ENCODE measurements at places on chromosomes 3 and 15.

GRCh38 chr3:37593796-37594195 lies 267.9 kb upstream of the CTDSPL start:
- no peak for DNase-seq

- no peak for DNase-seq
Measured at GRCh38 chr3:155869691-155870090, 759 bp upstream of the GMPS start.

DNA sequence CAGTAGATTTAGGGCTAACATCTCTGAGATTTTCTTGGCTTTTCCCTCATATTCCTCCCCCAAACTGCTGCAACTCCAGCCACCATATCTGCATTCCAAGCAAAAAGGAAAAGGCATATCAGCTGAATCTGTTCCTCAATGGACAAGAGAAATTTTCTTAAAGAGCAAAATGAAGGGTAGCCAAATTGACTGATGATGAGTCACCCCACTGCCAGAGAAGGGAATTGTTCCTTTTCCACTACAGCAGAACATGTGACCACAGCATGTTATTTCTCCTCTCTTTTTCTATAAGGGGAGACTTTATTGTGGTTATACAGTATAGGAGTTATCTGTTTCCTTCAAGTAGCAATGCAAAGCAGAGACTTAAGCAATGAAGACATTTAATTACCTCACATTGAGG lies 172.5 kb downstream of the MTHFS start:
- DNase-seq = no peak

GRCh38 chr15:94335616-94336015 lies 104.3 kb downstream of the MCTP2 start:
- no peak for DNase-seq

DNA sequence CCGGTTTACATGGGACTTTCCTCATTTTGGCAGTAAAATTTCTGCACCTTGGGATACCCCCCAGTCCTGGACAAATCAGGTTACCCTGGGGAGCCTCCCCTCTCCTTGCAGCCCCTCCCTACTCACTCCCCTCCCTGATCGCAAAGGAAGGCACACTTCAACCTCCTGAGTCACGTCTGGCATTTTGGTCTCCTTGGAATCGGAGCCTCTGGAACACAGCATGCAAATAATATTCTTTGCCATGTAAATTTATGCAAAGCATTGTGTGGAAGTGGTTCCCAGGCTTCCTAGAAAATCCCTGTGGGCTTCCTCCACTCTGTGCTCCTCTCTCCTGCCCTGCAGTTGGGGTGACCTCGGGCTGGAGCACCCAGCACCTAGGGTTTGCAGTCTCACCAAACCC lies 11.6 kb downstream of the SCN5A start:
- no peak for DNase-seq
